ENCODE measurements at places on chromosomes 7 and 10.

DNA sequence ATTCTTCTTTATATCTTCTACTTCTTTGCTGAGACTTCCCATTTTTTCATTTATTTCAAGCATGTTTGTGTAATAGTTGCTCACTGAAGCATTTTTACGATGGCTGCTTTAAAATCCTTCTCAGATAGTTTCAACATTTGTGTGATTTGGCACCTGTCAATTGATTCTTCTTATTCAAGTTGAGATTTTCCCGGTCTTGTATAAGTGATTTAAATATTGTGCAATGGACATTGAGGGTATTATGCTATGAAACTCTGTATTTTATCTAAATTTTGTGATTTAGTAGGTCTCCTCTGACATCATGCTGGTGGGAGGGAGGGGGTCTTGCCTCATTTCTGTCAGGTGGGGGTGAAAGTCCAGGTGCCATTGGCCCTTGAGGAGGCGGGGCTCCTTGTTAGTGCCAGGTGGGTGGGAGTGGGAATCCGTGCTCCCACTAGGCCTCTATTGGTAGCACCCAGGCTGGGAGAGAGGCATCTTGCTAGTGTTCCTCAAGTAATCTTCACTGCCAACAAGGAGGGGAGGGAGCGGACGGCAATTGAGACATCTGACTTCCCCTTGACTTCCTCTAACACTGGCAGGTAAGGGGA is 73.0 kb downstream of the ANLN start:
- no peak for DNase-seq

- DNase-seq: no peak
Measured at GRCh38 chr10:51386248-51386885, 312.1 kb downstream of the PRKG1 start.

DNA sequence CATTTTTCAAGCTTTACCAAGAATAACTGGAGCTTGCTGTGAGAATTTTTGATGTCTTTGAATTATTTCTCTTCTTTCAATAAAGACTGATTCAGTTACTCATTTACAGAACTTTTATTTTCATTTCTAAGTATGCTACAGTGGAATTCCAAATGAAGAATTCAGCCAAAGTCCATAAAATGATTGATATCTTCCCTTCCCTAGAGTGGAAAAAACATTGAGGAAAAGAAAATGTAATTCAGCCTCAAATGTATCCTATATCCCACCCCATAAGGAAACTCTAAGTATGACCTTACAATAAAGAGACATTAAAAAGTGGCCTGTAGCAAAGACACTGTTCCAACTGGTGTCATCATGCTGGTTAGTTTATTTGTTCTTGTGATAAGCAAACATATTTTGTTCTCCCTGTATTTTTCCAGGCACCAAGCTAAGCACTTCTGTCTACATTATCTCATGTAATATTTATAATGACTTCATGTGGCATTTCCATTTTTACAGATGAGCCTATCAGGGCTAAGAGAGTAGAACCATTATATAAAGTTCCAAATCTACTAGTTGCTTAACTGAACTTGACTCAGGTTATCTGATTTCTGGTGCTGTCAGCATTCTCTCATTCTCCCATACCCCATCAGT is 450.4 kb downstream of the NEBL start:
- no peak for DNase-seq

DNA sequence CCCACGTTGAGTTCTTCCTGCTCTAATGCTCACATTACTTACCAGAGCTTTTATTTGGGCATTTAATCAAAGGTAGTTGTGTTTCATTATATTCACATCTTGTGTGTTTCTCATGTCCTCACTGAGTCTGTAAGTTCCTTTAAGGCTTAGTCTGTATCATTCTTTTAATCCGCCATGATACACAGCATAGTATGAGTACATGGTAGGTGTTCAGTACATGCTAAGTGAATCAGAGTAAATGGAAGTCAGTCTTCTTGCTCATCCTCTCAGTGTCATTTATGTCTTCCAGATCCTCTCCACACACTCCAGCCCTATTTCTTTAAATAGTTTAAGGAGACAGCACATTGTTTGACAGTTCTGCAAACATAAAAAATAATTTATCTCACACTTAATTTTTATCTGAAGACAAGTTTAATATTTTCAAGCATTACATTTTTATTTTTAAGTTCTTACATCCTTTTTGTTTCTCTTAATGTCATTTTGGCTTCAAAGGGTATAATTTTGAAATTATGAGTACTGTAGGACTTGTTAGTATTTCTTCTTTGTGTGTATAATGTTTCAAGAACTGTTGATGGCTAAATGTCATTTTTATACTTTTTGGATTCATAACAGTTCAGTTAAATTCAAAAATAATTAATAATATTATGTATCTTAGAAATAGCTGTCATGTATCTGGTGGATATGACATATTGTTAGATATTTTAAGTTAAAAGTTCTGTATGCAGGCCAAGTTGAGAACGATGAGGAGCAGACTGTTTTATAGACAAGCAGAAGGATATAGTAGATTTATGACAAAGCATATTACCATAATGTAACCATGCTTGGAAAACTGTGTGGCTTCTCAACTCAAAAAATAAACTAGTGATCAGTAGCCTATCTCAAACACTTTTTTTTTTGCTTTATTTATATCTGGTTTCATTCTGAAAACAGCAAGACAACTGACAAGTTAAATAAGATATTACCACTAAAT is 342.7 kb downstream of the LRMDA start:
- DNase-seq: no peak

DNA sequence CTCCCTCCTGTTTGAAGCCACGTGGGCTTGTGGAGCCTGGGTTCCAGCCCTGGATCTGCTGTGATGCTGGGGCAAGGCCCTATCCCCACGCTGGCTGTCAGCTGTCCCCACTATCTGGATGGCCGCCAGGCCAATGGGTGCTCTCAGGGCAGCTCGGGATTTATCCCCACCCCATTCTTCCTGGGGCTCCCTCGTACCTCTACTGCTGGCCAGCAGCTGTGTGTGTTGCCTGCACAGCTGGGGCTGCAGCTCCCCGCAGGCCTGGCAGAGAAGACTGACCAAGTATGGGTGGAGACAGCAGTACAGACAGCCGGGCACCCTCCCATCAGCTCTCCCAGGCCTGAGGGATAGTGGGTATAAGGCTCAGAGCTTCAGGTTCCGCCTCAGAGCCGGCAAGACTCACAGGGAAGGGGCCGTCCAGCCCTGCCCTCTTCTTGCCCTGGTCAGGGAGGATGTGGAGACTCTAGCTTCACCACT is 13.6 kb downstream of the CLIP2 start:
- no peak for DNase-seq

- DNase-seq: no peak
Measured at GRCh38 chr7:24703296-24703695, 54.0 kb downstream of the GSDME start.

- DNase-seq: no peak
Measured at GRCh38 chr10:12716042-12716441, 285.5 kb downstream of the CCDC3 start.

- no peak for DNase-seq
Measured at GRCh38 chr7:115701141-115701540, 329.4 kb downstream of the TFEC start.

DNA sequence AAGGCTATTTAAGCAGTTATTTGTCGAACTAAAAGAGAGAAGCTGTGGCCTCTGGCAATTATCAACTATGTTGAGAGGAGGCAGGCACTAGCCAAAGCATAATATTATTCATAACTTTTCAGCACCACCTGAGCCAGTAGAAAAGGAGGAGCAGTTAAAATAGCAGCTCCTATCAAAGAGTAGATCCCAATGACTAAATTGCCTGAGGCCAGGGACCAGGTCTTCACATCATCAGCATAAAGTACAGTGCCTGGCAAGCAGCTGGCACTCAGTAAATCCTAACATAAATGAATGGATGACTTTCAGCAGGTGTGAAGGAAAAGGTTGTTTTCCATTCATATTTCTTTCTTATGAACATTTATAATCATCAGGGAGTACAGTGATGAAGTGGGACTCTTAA is 309.0 kb upstream of the IMMP2L start:
- DNase-seq: no peak

- DNase-seq: no peak
Measured at GRCh38 chr10:11538834-11539190, 72.6 kb downstream of the USP6NL start.

DNA sequence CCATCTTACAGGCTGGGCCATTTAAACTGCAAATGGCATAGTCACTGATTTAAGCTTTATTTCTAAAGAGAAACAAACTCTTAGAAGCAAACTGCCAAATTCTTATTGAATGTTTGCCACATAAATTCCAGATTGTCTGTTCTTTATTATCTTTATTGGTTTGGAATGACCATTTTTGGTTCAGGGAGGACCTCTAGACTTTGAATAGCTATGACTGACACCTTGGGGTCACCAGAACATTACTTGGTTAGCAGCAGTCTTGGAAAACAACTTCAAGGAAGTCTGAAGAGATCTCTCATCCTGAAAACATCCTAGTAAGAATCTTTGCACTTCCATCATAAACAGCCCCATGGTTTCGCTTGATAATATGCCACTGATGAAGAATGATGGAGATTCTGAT is 197.1 kb downstream of the SUGCT start:
- DNase-seq: no peak

DNA sequence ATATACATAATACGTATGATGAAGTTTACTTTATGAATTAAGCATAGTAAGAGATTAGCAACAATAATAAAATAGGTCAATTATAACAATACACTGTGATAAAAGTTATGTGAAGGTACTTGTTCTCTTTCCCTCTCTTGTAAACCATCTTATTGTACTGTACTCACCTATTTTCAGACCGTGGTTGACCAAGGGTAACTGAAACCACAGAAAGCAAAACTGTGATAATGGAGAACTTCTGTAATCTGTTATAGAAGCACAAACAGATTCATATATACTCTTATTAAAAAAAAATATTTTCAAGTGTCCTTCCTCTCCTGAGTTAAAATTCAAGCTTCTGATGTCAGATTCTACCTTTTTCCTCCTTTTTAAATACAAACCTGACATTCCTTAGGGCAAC is 1247.8 kb upstream of the SORCS1 start:
- no peak for DNase-seq

GRCh38 chr7:125526092-125526491 is 596.5 kb upstream of the POT1 start:
- no peak for DNase-seq

DNA sequence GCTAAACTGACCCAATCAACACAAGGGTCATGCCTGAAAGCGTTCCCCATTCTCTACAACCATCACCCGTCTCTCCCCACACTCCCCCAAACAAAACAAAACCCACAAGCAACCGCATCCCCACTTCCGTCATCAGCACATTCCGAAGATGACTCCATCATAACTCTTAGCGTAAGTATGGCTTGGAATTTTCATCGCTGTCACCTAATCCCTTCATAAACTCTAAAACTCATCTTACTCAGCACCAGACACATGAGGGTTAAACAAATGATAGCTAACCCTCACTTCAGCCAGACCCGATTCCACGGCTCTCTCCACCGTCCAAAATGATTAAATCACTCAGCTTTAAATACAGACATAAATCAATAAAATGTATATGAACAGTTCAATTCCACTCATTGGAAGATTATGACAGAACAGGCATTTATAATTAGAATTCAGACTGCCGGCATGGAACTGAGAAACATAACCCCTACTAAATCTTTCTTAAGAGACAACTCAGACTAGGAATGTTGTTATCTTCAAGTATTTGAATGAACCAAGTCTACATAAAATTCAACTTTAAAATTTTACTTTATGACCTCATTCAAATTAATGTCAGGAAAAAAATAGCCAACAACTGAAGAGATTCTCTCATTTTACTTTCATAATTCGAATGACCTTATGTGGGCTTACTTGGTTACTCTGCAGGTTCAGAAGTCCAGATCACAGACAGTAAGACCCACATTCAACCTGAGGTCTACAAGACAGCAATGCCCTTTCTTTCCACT is 215.9 kb downstream of the PARD3 start:
- DNase-seq: no peak

DNA sequence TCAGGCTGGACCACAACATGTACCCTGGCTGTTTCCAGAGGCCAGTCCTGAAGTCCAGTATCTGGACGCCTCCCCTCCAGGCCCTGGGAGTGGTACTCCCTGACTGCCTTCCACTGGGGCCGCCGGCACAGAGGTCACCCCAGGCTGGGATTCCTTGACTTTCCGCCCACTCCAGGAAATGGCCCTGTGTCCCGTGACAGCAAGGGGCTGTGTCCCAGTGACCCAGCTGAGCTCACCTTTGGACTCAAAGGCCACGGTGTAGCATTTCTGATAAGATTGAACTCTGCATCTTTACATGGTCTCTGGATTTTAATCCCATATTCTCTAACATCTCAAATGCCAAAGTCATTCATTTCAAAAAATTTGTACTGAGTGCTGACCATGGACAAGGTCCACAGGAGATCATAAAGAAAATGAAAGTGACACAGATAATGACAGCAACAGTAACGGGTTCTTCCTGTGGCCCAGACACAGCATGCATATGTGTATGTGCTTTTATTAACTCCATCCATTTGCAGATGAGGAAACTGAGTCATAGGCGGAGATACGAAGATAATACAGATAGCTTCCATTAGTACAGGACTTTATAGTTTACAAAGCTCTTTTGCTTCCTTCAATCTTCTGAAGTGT is 5.4 kb downstream of the ADAMTS14 start:
- DNase-seq: no peak

GRCh38 chr10:96341219-96342182 is 17.3 kb downstream of the OPALIN start:
- peak; percentile 18 for DNase-seq

GRCh38 chr7:44445986-44446671 is 44.3 kb downstream of the NUDCD3 start:
- DNase-seq: no peak

GRCh38 chr10:58892031-58892531 is 284.4 kb upstream of the PHYHIPL start:
- no peak for DNase-seq

DNA sequence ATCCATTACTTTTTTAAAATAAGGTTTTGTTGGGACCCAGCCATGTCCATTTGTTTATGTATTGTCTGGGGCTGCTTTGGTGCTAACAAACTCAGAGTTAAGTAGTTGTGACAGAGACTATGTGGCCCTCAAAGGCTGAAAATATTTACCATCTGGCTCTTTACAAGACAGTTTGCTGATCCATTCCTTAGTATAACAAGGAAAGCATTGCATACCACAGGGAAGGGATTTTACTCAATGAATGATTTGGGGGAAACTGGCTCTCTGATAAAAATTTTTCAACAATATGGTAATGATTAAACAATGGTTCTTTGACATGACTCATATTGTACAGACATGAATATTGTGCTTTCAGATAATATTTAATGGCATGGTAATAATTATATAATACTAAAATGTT is 738.1 kb downstream of the KCNMA1 start:
- DNase-seq: no peak

- DNase-seq: peak; percentile 79
Measured at GRCh38 chr7:155796381-155797261, 15.6 kb downstream of the SHH start.

- DNase-seq: no peak
Measured at GRCh38 chr7:88477976-88478375, 171.3 kb upstream of the STEAP4 start.

- DNase-seq: no peak
Measured at GRCh38 chr10:105798328-105798889, 1157.3 kb downstream of the SORCS3 start.

- no peak for DNase-seq
Measured at GRCh38 chr7:126699707-126700106, 553.0 kb downstream of the GRM8 start.

- DNase-seq: no peak
Measured at GRCh38 chr7:140881507-140882228, 43.1 kb downstream of the BRAF start.

GRCh38 chr7:2134740-2135139 is 98.0 kb downstream of the MAD1L1 start:
- no peak for DNase-seq
